Activated T-helper 1 cell treated with anti-CD3 and anti-CD28 coated beads, Interleukin-12 subunit alpha, Interleukin-12 subunit beta, Interleukin-2, Interleukin-4 antibody, amounts not matched to agents 30 ng/mL and 10 ng/mL and 1 ng/mL, durations not matched to agents 14 hours and 24 hours and 36 hours (primary cell): ENCODE measurements at places on chromosomes 1 and 21.

GRCh38 chr1:108057541-108057940, 92.6 kb upstream of the VAV3 start:
- DNase-seq: no peak

DNA sequence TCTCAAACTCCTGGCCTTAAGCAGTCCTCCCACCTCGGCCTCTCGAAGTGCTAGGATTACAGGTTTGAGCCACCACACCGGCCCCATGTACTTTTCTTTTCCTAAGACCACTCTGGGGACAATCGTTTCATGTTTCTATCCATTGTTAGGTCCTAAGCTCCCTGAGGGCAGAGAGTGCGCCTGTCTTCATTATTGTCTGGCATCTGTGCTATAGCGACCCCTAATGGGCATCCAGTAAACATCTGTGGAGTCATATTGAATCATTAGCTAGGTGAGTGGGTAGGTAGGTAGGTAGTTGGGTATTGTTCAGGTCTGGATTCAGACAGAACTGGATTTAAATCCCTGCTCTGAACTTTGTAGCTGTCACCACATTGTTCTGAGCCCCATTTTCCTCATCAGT, 66.1 kb downstream of the TMEM53 start:
- DNase-seq: no peak

- DNase-seq: no peak
These were observed 37.2 kb upstream of the DDAH1 start for GRCh38 chr1:85502171-85502570.

DNA sequence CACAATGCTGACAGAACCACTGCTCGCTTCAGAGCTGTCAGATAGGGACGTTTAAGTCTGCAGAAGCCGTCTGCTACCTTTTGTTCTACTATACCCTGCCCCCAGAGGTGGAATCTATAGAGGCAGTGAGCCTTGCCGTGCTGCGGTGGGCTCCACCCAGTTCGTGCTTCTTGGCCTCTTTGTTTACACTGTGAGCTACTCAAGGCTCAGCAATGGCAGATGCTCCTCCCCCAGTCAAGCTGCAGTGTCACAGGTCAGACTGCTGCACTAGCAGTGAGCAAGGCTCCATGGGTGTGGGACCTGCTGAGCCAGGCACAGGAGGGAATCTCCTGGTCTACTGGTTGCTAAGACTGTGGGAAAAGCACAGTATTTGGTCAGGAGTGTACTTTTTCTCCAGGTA, 47.1 kb downstream of the LEPR start:
- no peak for DNase-seq

- DNase-seq: no peak
These were observed at the start of gene RGS8 for GRCh38 chr1:182684116-182684828. TSS of gene RGS8 (minus strand) at chr1:182684587. CDS start at chr1:182669649, 14,938 bp downstream.

DNA sequence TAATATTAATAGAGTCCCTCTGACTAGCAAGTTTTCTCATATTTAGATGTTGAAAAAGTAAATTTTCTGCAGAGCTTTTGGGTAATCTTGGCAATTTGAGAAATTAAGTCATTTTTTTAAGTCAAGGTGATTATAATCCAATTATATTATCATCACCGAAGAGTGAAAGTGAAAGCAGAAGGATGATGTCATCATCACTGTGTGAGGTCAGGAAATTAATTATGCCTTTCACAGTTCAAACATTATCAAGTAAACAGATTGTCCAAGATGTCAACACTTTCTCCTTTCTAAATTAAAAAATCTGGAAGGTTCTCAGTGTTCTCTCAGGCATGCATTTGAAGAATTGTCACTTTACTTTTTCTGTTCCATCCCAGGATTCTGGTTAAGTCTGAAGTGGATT, 296.0 kb downstream of the TBX15 start:
- DNase-seq: no peak

GRCh38 chr1:13901039-13901438, 201.1 kb downstream of the PRDM2 start:
- DNase-seq: no peak

DNA sequence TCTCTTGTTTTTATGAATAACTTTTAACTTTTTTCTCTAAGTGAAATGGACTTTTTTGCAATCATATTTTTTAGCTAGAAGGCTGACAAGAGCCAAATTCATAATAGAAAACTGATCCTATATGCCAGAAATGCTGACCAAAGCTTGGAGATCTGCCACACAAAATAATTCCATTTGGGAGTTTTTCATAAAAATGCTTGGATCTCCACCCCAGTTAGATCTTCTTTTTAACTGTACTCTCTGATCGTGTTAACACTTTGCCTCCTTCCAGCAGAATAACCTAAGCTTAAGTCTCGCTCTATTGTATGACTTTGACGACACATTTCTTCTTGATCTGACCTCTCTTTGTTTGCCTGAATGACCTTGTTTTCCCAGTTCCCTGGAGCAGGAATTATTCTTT, 16.8 kb downstream of the FLG2 start:
- DNase-seq: no peak

- no peak for DNase-seq
These were observed 43.6 kb downstream of the AKNAD1 start for GRCh38 chr1:108813326-108813725.

DNA sequence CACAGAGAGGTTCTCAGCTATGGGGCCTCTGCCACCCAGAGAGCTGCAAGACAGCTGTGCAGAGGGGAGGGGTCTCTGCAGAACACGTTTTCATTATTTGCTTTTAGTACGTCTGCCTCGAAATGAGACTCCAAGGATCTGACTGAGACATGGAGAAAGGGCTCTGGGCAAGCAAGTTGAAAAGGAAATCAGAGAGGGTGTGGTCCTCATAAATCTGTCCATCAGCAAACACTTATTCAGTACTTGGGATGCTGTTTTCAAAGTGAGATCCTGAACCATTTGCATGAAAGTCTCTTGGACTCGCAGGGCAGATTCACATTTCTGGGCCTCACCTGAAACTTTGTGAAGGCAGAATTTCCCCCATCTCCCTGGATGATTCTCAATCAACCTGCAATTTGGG, 197.4 kb upstream of the GALNT2 start:
- DNase-seq: no peak

- no peak for DNase-seq
These were observed 35.7 kb downstream of the NEK2 start for GRCh38 chr1:211639475-211640300.

- peak; percentile 38 for DNase-seq
These were observed 16.1 kb upstream of the STMN1 start for GRCh38 chr1:25922056-25922970.

DNA sequence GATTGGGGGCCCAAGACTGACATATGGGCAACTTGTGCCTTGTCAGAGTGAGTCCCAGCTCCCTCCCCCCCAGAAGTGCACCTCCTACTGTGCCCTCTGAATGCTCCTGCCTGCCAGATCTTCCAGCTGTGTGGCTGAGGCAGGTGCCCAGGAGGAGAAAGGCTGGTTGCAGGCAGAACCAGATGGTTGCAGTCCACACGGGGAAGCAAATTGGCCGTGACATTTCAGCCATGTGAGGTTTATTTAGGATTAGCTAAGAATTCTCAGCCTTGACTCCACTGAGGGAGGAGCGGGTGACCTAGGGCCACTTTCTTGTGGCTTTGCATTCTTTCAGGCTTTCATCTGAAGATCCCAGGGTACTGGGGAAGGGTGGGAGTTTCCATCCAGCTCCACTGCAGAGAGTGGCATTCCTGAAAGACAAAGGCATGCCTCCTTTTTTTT, 33.8 kb downstream of the PEX14 start:
- DNase-seq: no peak

GRCh38 chr1:14848203-14848602, 249.7 kb downstream of the KAZN start:
- DNase-seq: no peak

DNA sequence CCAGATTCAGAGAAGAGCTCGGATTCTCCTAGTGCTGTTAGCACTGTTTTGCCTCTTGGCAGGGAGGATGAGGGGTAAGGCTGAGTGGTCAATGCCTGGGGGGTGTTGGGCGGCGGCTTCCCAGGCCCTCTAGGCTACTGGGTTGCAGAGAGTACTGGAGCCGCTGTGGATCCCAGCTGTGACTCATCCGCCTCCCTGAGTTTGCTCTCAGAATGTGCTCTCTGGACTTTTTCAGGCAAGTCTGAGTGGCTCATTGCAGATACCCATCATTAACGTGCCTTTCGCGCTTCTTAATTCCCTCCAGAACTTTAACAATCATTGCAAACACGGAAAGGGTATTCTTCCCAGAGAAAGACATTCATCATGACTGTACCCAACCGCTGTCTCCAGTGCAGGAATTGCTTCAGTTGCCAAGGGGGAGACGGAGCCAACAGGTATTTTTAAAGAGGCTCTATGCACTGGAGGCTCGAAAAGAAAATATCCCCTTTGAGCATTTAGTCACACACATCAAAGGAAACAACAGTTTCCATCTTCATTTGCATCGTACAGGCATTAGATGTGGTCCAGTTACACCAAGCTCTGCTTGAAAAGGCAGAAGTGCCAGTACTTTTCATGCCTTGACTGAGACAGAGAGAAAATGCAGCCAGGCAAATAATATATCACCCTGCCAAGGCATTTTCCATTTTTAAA, 14.4 kb upstream of the CAMTA1 start:
- DNase-seq: no peak
